Kidney tubule cell (primary cell): ENCODE measurements at places on chromosomes 1 and 21.
A peak's percentile ranks its signal among the peaks of the same experiment; 100 is the strongest.

GRCh38 chr21:38241029-38241740, 15.6 kb upstream of the KCNJ15 start:
- DNase-seq, result peak; percentile 58

DNA sequence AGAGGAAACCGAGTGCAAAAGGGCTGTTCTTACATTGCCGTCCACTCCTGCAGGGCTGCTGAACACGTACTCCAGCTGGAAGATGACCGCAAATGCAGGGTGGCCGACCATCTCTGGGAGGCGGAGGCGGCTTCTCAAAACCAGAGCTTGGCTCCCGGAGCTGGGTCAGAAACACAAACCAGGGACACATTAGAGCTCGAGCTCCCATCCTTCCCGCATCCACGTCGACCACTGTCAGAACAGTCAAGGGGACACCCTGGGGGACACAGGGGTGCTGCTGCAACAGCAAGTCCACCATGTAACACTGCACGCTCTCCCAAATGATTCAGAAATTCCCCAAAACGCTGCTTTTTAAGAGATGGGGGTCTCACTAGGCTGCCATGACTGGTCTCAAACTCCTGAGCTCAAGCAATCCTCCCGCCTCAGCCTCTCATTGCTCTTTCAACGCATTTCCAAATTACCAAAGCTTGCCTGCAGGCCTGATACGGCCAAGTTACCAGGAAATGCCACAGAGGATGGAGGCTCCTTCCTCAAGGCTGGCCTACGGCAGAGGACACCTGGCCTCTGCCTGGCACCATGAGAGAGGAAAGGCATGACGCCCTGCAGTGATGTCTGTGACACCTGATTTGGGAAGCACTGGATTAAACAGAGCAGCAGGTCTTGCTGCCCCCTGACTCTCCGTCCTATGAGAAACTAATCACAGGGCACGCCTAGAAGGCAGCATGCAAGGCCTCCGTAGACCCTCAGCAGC, 45.0 kb downstream of the NPHP4 start:
- no peak for DNase-seq

- DNase-seq, result peak; percentile 67
Observed at GRCh38 chr1:25360596-25361581, 22.8 kb downstream of the TMEM50A start.

- no peak for DNase-seq
Observed at GRCh38 chr1:15542388-15543250, 16.0 kb downstream of the DNAJC16 start.

DNA sequence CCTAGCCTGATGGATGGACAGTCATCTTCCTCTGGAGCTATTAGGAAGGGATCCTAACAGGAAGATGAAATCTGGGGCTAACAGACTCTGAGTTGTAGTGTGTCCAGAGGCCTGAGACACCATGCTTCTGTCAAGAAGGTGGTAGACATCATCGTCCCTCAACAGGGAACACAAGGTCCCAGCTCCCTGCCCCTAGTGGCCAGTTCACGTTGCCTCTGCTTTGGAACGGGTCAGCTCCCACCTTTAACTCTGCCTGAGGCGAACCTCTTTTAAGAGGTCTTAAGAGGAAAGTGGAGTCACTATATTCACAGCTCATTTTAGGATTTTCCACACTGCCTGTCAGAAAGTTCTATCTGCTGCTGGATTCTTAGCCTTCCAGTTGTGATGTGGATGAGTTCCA, 28.3 kb downstream of the LRRC71 start:
- DNase-seq, result no peak

DNA sequence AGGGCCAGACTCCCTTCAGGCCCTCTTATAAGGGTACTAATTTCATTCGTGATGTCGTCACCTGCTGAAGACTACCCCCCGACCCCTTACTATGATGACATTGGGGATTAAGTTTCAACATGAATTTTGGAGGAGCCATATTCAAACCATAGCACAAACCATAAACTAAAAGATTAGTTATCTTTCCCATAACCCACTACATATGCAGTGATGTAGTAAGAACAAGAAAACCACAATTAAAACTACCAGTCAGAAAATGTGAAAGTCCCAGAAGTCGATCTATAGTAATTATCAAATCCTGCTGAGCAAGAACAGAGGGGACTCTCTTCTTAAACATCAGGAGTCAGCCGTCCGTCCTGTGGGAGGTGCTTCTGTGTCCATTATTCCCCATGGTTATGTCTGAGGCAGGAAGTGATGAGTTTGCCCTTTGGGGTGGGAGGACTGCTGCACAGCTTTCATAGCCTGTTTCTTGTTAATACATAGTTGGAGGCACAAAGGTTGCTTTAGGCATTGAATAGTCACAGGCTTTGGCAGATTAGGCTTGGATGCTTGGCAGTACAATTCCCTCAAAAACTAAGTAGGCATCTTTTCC, 35.9 kb upstream of the PTGFRN start:
- DNase-seq, result no peak

DNA sequence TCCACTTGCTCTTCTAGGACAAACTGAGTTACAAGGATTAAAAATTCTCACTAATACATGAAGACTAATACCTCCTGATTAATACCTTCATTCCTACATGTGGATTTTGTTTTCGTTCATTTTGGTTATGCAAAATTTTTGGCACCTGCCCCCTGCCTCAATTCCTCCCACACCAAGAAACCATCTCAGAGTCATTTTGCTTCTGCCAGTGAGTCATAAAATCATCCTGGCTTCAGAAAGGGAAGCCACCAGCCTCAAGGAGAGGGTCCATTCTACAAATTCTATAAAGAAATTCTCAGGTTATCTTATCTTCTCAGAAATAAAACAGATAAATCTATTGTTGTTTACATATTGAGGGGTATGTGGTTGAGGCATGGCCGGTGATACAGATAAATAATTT, 103.2 kb upstream of the COA6 start:
- no peak for DNase-seq

DNA sequence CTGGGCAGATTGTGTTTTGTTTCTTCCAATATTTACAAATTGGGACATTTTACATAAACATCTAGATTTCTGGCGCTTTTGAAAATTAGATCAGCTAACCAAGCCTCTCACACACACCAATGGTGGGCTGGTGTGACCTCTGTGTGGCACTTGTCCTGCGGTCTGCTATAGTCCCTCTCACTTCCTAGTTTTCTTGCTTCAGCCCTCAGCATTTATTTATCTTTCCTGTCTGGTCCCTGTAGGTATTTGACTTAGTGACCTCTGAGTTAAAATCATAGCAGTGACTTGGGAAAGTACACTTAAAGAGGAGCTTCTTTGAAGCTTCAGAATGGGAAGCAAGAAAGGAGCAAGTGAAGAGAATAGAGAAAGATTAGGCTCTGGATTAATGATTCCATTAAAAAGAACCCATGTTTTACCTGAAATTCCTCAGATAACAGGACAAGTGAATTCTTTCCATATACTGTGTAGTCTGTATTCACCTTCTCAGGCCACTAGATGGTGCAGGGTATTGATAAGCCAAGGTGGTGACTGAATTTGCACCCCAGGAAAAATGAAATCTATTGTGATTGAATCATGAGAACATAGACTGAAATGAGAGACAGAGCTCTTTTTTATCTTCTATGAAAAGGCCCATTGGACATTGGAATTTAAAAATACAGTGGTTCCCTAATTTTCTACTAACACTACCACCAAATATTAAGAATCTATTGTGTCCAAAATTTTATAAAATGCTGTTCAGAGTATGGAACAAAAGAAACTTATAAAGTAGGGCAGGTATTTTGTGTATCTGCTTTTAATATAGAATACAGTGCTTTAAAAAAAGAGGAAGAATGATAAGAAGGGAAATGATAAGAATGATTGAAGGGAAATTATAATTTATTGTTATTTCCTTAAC, 7.1 kb upstream of the DIPK1A start:
- no peak for DNase-seq

DNA sequence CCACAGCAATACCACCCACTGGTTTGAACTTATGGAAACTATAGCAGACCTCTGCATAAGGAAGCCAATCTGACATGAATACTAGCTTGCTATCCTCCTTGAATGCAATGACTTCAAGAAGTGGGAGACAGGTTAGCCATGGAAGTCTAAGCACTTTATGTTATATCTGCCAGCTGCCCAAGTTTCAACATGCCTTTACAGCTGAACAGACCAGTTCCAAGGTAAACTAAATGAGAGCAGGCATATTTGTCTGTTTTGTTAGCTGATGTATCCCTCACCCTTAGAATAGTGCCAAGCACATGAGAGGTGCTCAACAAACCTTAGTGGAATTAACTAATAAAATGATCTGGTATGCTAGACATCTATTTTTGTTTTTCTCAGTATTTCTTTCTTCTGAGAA, 65.1 kb downstream of the ALG14 start:
- no peak for DNase-seq

DNA sequence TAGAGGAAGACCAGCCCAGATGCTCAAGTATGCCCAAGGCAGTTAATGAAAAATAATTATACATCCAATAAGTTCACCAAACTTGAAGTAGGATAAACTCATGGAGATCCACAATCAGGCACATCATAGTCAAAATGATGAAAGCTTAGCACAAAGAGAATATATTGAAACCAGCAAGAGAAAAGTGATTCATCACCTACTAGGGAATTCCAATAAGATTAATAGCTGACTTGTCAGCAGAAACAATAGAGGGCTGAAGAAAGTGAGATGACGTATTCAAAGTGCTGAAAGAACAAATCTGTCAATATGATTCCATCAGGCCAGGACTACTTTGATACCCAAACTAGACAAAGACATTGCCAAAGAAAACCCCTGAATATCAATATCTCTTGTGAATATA, 251.7 kb upstream of the BEND5 start:
- DNase-seq, result peak; percentile 65
